ENCODE measurements at places on chromosomes 6 and 20.
A peak's percentile ranks its signal among the peaks of the same experiment; 100 is the strongest.

DNA sequence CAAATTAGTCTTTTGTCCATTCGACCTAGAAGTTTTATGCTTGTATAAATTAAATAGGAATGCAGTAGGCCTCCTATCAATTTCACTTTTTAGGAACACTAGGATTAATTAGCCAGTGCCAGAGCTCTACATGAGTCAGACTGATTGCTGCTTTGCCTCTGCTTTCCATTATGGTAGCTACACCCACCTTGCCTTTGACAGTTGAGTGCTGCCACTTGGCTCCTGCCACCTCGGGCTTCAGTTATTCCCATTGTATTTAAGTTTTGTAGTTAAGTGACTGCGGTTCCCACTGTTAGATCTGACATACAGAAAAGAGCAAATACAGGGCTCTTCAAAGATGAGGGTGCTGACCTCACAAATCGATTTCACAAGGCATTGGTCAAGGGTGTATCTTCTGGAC, 16.6 kb upstream of the WFDC12 start:
- no peak for DNase-seq

GRCh38 chr6:37174515-37175331, 4.8 kb downstream of the PIM1 start:
- no peak for DNase-seq

GRCh38 chr20:39248171-39248861, 286.2 kb downstream of the DHX35 start:
- no peak for DNase-seq

- DNase-seq, result no peak
Observed at GRCh38 chr6:3211681-3212080, 15.8 kb downstream of the TUBB2B start.

- DNase-seq, result no peak
Observed at GRCh38 chr6:18897350-18897749, 510.2 kb downstream of the RNF144B start.

- no peak for DNase-seq
Observed at GRCh38 chr20:21358737-21359136, 38.6 kb downstream of the NKX2-4 start.

DNA sequence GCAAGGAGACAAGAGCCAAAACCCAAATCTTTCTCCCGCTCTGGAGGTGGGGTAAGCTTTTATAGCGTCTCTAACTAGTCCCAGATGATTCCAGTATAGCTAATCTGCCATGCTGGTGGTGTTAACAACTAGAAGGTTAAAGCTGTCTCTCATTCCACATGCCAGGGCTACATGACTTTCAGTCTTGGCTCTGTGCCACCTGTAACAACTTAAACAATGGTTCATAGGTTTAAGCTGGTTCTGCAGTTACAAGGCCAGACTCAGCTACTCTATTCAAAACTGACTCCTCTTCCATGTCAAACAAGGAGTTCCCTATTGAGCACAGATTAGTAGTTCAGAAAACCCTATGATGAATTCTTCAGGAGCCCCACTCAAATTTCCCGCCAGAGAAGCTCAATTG, 128.9 kb downstream of the ELOVL4 start:
- DNase-seq, result no peak

- DNase-seq, result no peak
Observed at GRCh38 chr6:6689400-6690143, 101.1 kb downstream of the LY86 start.

DNA sequence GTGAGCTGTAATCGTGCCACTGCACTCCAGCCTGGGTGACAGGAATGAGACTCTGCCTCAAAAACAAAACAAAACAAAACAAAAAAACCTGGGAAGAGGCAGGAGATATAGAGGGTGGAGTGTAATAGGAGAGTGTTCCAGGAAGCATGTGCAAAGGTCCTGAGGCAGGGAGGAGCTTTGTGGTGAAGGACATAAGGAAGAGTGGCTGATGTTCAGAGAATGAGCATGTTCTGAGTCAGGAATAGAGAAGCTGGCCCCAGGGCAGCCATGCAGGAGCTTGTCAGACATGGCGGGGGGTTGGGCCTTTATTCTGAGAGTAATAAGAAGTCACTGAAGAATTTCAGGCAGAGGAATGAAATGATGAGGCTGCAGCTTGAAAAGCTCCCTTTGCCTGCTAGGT, 337.0 kb downstream of the CDH26 start:
- DNase-seq, result no peak

DNA sequence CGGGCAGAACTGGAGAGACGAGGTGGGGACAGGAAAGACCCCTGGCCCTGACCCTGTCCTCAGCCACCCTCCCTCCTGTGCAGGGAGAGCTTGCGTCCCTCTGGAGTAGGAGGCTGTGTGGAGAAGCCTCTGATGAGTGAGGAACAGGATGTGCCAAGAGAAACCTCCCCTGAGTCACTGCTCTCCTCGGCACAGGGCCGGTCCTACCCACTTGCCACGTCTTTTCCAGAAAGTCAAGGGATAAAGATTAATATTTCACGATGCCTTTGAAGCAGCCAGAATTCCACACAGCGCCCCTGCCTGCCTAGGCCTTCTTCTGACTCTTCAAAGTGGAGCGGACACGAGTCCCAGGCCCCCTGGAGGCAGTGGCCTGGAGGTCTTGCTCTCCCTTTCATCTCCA, 34.9 kb upstream of the THBS2 start:
- no peak for DNase-seq

DNA sequence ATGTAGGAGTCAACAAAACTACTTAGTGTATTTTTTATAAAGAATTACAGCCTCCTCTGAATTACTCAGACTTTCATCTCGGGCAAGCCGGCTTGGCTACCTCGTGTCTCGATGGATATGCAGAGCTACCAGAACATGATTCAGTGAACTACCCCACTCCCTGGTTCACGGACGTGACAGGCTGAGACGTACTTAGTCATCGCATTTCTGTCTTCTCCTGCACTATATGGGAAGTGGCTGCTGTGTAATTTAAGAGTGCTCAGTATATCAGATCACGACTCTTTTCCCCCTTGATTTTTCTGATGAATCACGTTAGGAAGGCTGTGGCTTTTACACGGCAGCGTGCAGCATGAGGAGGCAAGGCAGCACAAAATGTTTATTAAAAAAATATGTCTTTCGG, 302.7 kb upstream of the ZFP64 start:
- no peak for DNase-seq

DNA sequence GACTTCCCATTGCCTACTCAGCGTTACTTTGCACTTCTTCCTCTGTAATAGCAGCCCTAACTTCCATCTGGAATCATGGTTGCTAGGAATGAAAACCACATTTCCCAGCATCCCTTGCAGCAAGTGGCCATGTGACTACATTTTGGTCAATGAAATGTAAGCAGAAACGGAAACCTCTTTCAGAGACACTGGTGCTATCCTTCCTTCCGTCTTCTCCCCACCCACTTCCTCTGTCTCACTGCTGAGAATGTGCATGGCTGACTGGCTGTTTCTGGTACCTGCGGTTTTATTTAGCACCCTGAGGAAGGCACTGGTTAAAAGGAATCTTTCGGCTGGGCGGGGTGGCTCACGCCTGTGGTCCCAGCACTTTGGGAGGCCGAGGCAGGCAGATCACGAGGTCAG, 107.4 kb downstream of the SCML4 start:
- peak; percentile 51 for DNase-seq

DNA sequence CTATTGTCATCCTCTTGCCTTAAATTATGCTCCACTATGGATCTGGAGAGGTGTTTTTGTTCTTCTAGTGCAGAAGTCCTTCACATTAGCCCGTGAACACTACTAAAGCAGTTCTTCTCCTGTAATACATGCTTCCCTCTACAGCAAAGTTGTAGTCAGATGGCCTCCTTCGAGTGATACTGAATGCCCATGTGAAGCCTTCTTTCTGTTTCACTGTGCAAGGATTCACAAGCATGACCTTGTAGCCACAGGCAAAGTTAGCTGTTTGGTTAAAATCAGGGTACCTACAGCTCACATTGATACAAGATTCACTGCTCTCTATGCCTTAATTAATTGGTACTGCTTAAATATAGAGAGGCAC, 47.6 kb downstream of the ARHGAP18 start:
- no peak for DNase-seq

GRCh38 chr6:98669371-98669770, 165.0 kb upstream of the POU3F2 start:
- DNase-seq, result no peak

DNA sequence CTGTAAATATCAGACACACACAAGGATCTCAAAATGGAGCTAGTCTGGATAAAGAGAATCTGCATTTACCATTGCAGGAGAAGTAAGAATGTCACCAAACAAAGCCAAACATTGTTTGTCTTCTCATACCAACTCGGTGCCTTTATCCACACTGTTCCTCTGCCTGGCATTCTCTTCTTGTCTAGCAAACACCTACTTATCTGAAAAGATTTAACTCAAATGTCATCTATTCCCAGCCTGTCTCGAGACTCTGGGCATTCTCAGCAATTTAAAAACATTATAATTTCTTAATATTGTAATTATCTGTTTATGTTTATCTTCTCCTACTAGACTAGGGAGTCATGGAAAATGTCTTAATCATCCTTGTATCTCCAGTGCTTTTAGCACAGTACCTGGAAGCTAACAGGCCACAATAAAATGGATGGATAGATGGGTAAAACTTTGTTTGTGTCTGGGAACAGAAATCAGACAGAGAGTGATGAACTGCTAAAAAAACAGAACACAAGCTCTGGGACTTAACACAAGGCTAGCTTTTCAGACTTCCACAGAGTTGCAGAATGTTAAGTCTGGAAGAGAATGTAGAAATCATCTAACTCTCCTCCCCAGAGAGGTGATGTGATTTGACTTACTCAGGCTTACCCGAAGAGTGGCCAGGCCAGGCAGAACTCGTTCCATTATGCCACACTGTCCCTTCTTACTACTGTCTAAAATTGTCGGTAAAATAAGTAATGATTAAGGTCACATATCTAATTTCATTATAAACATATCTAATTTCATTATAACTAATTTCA, 42.3 kb upstream of the FAM83C start:
- DNase-seq, result no peak

DNA sequence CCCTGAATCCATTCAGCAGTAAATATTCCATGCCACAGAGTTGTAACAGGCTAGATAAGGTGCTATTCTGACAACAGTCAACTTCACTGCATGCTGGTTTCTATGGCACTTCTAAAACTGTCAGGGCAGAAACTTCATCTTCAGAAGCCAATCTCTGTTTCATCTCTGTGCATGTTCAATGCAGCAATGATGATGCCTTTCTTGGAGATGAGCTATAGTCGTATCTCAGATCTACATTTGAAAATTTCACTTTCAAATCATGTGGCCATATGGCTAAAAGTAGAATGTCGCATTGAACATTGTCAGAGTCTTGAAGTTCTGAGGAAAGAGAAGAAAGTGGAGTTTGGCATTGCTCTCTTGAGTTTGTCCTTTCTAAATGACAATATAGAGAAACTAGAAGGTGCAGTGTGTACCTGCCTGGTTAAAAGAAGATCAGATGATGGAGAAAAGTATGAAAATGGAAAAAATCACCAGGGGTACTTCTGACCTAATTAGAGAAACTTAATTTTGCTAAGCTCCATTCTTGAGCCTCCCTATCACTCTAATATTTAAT, 49.0 kb upstream of the VSTM2L start:
- DNase-seq, result no peak

DNA sequence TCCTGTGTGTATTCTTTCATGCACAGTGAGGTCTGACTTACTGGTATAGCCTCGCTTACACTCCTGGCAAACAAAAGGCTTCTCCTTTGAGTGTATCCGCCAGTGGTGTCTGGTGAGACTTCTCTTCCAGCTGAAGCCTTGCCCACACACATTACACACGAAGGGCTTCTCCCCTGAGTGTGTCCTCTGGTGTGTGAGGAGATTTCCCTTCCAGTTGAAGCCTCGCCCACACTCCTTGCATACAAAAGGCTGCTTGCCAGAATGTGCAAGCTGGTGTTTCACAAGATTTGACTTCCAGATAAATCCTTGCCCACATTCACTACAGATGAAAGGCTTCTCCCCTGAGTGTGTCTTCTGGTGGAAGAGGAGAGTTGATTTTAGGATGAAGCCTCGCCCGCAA, 21.5 kb downstream of the ZNF337 start:
- no peak for DNase-seq

- no peak for DNase-seq
Observed at GRCh38 chr6:52555518-52556233, 21.2 kb downstream of the TRAM2 start.

GRCh38 chr6:37105148-37106050, 64.6 kb upstream of the PIM1 start:
- DNase-seq, result no peak

- no peak for DNase-seq
Observed at GRCh38 chr6:27025351-27025750, 222.2 kb upstream of the PRSS16 start.

GRCh38 chr6:144417681-144418080, 132.5 kb downstream of the UTRN start:
- no peak for DNase-seq

DNA sequence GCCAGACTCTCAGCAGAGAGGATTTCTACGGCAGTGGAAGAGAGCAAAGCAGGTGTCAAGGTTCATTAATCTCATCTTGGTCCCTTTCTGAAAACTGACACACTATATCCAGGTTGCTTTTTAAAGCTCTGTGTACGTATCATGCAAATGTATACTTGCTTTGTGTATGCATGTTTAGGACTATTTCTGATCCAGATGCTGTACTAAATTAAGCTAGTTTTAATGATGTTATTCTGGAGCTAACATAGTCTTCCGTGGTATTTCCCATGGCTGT, 59.2 kb upstream of the SNX9 start:
- DNase-seq, result no peak
